Liver (tissue), 10 donors: ENCODE measurements at places on chromosomes 11 and 22. TPM values are rescaled to one million over a fixed set of nuclear protein-coding genes. Genes with fewer than 3 reads are reported as not detected.

Gene CECR2
- total RNA-seq: 9.7 TPM

Gene TRMT2A
- 32.9 TPM for total RNA-seq

Gene GVQW3
- 1.3 TPM for total RNA-seq

Gene LPXN
- total RNA-seq: 6.2 TPM

Gene CCDC87
- 0.17 TPM for total RNA-seq

Gene ANKK1
- total RNA-seq: not detected
